Activated T-helper 1 cell treated with anti-CD3 and anti-CD28 coated beads, Interleukin-12 subunit alpha, Interleukin-12 subunit beta, Interleukin-2, Interleukin-4 antibody, amounts not matched to agents 30 ng/mL and 10 ng/mL and 1 ng/mL, durations not matched to agents 14 hours and 24 hours and 36 hours (primary cell): ENCODE measurements at places on chromosomes 1 and 21.

DNA sequence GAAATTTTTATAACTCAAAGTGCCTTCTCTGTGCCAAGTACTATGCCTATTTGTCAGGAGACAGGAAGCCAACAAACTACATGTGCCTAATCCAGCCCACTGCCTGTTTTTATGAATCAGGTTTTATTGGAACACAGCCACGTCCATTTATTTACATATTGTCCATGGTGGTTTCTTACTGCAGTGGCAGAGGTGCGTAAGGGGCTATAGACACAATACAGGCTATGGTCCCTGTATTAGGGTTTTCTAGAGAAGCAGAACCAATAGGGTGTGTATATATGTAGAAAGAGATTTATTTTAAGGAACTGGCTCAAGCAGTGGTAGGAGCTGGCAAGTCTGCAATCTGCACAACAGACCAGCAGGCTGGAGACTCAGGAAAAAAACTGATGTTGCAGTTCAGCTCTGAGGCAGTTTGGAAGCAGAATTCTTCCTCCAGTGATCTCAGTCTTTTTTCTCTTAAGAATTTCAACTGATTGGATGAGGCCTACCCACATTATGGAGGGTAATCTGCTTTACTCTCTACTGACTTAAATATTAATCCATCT, 15.4 kb downstream of the PPIE start:
- no peak for DNase-seq

- no peak for DNase-seq
Observed at GRCh38 chr1:153602749-153603148, 10.2 kb downstream of the S100A16 start.

DNA sequence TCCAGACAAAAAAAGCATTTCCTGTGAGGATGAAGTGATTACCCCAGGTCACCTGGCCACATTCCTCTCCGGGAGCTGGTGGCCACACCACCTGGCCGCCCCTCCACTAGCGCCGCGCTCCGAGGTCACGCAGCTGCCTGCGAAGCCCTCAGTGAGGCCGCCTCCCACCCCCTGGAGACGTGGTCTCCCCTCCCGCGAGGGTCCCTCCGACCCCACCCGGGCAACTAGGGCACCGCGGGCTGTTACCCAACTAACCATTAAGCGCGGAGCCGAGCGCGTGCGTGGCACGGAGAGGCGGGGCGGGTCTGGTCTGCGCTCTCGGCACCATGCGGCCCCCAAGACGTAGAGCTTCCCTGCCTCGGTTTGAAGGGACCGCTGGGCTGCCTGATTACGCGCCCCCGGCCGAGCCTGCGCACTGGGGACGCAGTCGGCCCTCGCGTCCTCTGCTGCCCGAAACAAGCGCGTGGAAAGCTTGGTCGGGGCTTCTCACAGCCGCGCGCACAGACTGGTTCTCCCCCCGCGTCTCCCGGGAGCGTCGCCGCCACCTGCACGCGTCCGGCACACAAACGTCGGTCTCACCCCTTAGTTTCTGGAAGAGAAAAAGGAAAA, 106.5 kb downstream of the SLC16A1 start:
- DNase-seq: no peak

DNA sequence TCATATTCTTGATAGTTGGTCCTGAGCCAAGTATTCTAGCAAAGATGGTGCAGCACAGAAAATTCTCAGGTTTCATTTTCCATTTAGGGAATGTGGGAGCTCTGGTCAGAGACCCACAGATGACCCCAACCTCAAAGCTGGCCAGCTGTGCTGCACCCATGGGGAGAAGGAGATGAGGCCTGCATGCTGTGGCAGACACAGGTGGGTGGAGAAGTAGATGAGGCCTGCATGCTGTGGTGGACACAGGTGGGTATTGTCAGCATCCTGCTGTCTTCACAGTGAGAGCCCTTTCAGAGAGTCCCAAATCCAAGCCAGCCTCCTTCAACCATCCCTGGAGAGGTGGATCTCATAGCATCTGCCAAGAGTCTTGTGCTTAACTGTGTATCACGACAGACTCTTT, 77.7 kb downstream of the DSCAM start:
- DNase-seq: no peak

GRCh38 chr1:20400341-20401177, 85.5 kb downstream of the CAMK2N1 start:
- no peak for DNase-seq

GRCh38 chr1:223183268-223183862, 40.3 kb upstream of the TLR5 start:
- no peak for DNase-seq

- no peak for DNase-seq
Observed at GRCh38 chr1:42484382-42484781, 21.3 kb downstream of the CCDC30 start.

- no peak for DNase-seq
Observed at GRCh38 chr21:42411891-42412635, 8.4 kb downstream of the UBASH3A start.
